HT-29 (cell line): ENCODE measurements at places on chromosomes 6 and 20. TPM values are rescaled to one million over a fixed set of nuclear protein-coding genes. Genes with fewer than 3 reads are reported as not detected.
A peak's percentile ranks its signal among the peaks of the same experiment; 100 is the strongest.

- DNase-seq: no peak
These were observed 147.0 kb downstream of the CDH26 start for GRCh38 chr20:60104993-60105803.

DNA sequence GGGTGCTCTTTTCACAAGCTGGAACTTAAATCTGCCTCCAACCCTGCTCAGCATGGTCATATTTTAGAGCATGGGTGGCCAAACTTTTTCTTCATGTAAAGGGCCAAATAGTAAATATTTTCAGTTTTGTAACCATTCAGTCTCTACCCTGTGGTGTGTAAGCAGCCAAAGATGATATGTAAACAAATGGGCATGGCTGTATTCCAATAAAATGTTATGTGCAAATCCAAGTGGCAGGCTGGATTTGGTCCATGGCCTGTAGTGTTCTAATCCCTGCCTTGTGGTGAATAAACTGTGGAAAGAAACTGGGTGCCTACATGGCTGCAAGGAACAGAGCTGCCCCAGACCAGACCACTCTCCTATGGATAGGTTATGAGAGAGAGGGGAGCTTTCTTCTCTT is 32.7 kb downstream of the OGFRL1 start:
- no peak for DNase-seq

DNA sequence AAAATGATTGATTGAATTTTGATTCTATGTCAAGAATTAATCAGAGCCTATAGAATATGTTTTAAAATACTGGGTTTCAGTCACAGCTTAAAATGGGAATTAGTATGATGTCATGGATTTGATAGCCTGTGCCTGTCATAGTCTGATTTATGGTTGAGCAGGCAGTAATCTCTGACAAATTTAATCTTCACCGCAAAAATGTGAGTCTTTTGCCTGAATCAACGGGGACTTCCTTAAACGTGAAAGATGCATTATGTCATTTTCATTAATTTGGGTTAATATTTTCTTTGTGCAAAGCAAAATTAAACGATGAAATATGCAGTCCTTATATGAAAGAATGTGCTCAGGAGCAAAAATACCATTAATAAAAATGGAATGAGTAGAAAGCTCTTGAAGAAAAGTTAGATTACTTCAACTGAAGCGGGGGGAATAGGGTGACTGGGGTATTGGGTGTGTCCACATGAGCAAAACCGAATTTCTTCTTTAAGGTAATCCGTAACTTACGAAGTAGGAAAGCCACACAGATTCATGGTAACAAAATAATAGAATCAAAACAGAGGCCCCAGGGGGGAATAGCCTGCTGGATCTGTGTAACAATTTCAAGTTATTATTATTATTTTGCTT is 339.6 kb upstream of the NOX3 start:
- no peak for DNase-seq

GRCh38 chr20:37437676-37438075 is 83.4 kb upstream of the NNAT start:
- no peak for DNase-seq

DNA sequence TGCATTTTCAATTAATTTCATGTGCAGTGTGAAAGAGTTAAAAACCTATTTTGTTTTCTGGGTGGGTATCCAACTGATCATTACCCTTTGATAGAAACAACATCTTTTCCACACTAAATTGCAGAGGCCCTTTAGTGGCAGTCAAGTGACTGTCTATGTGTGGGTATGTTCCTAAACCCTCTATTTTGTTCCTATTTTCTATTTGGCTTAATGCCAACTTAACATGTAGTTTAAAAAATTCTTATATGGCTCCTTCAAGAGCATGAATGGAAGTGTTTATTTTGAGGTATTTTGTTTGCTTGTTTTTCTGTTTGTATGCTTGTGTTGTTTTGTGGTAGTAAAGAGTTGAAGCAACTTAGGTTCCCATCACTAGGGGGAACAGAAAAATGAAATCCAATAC is 19.9 kb downstream of the TREM1 start:
- no peak for DNase-seq

GRCh38 chr6:321158-321438 is 28.8 kb downstream of the DUSP22 start:
- no peak for DNase-seq

DNA sequence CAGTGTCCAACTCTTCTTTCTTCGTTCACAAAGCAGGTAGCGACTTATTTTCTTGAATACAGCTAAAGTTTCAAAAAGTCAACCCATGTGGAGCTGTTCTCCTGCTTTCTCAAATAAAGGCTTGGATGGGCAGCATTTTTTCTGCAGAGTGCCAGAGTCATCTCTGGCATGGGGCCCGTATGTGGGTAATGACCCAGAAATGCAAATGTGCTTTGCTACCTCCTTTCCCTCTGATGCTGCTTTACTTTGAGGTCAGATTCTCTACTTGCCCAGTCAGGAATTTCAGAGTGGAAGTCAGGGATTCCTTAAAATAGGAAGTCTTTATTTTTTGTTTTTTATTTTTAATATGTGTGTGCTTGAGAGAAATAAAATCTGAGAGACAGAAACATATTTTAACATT is 4.9 kb downstream of the NKAIN2 start:
- DNase-seq: no peak

- DNase-seq: no peak
These were observed 17.8 kb downstream of the EEF1E1 start for GRCh38 chr6:8084586-8084985.

DNA sequence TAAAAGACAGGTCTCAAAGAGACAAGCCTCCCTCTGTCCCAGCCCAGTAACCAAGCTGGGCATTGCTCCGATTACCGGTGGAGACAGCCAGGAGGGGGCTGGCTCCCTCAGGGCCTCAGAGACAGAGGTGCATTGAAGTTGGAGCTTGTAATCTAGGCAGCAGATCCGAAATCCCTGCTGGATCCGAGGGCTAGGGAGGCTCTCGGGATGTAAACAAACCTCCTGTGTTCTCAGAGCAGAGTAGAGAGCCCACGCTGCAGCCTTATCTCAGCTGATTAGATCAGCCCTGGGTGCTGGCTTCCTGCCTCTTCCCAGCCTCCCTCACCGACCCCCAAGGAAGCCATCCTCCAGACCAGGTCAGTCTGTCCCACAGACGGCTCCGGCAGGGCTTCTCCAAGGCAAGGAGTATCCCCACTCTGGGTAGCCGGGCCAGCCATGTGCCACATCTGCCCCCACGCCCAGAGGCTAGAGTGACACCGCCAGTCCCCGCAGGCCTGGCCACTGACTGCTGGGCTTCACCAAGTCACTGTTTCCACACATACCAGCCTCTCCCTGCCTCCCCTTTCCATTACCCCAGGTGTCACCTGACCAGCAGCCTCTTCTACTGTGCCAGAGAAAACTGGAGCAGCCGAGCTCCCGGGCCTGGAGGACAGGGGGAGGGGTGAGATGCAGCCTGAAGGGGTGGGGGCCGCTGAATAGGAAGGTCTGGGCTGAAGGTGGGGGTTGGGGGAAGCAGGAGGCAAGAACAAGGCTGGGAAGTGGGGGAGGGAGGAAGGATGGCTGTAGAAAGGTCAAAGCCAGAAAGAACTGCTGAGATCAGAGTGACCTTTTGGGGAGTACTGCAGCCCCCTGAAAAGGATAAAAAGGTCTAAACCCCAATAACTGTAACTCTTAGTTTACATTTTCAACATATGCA is 6.0 kb downstream of the SDC4 start:
- DNase-seq: peak; percentile 72

DNA sequence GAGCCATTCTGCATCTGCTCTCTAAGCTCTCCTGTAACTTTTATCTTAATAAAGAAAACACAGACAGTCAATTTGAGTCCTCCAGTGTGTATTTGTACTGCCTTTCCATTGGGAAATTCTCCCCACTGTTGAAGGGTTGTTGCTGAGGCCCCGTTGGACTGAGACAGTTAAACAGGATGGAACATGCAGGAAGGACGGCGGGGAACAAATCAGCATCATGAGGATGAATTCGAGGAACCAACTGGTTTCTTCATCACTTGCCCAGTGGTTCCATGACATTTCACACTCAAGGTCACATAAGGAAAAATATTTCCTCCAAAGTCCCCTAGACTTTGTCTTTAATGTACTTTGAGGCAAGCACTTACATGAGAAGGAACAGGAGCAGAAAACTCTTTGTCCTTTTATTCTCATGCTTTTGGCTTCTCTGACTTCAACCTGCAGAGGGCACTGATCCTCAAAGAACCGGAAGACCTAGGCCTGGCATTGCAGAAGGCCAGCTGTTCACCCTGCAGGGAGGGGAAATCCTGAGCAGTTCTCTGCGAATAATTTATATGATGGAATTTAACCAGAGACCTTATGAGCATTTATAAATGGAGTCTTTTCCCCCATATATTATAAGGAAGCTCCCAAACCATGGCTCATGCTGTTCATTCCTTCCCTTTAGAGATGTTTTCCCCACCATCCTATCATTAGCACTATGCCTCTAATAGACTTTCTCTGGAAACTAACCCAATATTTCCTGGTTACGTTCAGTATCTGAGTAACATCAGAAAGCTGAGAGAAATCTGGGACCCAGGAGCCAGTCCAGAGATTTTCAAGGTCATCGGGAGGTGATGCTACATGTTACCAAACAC is 55.2 kb upstream of the ADGRF1 start:
- DNase-seq: peak; percentile 90

- no peak for DNase-seq
These were observed 1158.7 kb upstream of the EYS start for GRCh38 chr6:66865771-66866170.

DNA sequence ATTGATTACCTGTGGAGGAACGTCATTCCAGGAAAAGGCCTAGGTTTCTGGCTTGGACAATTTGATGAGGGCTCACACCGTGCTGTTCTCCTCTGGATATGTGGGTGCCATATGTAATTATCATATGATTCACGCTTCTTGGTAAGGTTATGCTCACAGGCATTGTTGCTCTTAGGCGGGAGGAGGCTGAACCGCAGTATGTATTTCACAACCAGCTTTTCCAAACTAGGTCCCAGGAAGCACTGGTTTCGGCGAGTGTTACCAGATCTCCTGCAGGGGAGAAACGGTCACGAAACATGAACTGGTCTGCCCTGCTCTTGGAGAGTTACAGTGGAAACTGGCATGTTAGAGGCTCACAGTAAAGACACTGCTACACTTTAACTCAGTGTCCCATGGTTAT is 793 bp upstream of the FAM50B start:
- no peak for DNase-seq

DNA sequence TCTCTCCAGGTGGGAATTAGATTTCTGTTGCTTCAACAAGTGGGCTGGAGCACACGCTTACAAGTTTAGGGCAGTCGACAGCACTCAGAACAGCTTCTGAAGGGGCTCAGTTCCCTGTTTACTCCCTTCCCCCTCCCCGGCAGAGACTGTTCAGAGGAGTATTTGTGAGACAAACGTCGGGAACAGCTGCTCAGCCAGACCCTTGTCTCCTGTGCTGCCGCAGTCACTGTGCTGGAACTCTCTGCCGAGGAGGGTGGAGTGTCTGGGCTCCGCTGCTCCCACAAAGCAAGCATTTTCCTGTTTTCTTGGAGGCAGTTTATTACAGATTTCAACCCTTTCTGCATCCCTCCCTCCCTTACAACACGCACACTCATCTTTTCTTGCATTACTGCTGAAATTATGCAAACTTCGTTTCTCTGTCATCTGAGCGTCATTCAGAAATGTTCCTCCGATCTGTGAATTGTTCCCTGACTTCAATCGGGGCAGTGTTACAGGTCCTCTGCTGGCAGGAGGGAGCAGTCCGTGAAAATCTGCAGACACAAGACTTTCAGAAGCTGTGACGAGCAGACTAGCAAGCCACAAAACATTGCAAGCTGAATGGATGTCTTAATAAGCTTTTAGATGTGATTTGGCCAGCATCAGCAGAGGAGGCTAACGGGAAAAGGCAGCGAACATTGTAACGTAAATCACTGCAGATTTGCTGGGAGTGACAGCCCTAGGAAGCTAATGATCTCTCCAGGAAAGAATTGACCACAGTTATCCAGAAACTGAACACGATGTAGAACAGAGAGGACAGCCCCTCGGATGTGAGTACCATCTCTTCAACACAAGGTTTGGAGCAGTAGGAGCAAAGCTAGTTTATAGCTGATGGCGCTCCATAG is 76.2 kb downstream of the LYRM2 start:
- no peak for DNase-seq

- DNase-seq: no peak
These were observed 28.4 kb upstream of the GSTA3 start for GRCh38 chr6:52937908-52938307.

DNA sequence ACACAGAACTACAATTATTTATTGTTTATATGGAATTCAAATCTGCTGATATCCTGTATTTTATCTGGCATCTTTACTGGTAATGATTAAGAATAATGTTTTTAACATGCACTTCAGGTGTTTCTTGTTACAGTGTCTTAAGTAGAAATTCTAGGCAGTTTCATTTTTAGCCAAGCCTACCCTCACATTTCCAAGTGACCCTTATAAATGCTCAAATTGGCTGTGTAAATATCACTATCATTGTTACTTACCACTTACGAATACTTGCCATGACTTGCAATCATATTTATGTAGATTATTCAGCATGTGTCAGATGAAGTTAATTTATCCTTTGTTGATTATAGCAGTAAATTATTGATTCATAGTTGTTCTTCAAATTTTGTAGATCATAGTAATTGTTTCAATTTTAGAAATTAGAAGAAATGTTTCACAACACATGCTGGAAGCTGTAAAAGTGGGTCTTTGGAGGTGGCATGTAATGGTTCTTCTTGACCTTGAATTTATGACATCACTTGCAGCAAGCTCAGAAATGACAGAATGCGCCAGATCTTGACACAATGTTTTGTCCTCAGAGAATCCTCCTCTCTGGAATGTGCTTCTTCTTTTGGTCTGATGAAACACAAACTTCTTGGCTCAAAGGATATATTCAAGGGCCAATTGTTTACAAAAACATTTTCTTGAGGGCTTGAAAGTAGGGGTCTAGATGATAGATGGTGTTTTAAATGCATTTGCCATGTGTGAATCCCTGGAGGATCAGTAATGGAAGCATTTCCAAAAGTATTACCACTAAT is 471.8 kb downstream of the COL12A1 start:
- DNase-seq: no peak

GRCh38 chr6:157116426-157116825 is 206.9 kb downstream of the TMEM242 start:
- no peak for DNase-seq

- DNase-seq: no peak
These were observed 220.9 kb upstream of the RNF217 start for GRCh38 chr6:124741341-124741740.

ADAM33 gene
- not detected in 2 replicates for total RNA-seq

IL17F gene
- not detected in 2 replicates for total RNA-seq

TLDC2 gene
- total RNA-seq: 0.25 and 0.89 TPM in 2 replicates

RGS17 gene
- 1.3 and 2.0 TPM in 2 replicates for total RNA-seq

FOXS1 gene
- not detected in 2 replicates for total RNA-seq

KCNG1 gene
- total RNA-seq: not detected in 2 replicates
